ENCODE measurements at places on chromosomes 6 and 20. TPM values are rescaled to one million over a fixed set of nuclear protein-coding genes. Genes with fewer than 3 reads are reported as not detected.

DNA sequence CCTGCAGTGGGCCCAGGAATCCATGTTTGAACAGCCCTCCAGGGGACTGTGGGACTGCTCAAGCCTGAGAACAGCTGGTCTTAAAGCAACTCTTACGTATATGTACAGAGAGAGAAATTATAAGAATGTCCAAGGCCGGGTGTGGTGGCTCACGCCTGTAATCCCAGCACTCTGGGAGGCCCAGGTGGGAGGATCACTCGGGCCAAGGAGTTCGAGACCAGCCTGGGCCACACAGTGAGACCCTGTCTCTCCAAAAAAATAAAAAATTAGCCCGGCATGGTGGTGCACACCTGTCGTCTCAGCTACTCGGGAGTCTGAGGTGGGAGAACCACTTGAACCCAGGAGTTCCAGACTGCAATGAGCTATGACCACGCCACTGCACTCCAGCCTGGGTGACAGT is 134.0 kb downstream of the DTNBP1 start:
- no peak for DNase-seq

DNA sequence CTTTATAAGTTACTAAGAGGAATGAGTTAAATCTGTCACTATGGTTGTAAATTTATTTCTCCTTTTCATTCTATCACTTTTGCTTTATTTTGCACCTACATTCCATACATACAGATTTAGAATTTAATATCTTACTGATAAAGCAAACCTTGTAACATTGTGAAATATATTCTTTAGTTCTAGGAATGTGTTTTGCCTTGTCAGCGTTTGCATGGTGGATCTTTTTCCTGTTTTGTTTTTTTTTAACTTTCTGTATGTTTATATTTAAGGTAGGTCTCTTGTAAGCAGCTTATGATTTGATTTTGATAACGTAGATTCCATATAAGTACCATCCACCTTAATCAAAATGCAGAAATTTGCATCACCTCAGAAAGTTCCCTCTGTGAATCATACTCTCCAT is 16.4 kb downstream of the RAB22A start:
- no peak for DNase-seq

- DNase-seq: no peak
These were observed 56.7 kb upstream of the CEP85L start for GRCh38 chr6:118708055-118708454.

Gene RAET1L
- total RNA-seq: not detected

DNA sequence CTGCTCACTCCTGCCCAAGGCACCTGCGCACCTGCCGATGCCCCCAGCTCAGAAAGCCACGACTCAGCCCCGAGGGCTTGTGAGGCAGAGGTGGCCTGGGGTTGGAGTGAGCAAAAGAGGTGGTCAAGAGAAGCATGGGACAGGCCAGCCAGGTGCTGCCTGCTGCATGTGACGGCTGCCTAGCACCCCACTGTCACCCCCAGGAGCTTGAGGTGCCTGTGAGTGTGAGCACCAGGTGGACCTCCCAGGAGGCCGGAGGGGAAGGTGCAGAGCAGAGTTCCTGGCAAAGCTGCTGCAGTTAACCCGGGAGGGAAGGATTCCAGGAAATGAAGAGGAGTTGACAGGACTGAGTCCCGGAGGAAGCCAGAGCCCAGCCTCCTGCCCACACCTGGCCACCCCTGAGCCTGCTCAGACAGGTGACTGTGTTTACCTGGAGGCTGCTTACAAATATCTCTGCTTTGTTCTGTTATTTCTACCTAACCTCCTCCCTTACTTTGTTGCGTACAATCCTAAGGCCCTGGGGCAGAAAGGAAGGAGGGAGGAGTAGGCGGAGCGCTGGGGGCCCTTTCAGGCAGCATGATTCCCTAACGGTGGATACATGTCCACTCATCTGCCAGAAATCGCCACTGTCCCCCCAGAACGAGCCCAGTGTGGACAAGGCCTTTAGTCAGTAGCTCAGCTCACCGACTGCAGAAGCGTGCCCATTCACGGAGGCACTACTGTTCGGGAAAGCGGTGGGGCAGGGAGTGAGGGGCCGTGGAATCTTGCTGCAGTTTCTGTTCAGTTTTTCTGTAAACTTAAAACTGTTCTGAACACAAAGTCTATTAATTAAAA is 87.5 kb upstream of the MPC1 start:
- no peak for DNase-seq

Data from Right ventricle myocardium inferior (tissue), 1 donor.